ENCODE measurements at places on chromosomes 7 and 10. TPM values are rescaled to one million over a fixed set of nuclear protein-coding genes. Genes with fewer than 3 reads are reported as not detected.

ITPRID1 gene
- 0.51 TPM for total RNA-seq

PCDH15 gene
- 1.6 TPM for total RNA-seq

DNA sequence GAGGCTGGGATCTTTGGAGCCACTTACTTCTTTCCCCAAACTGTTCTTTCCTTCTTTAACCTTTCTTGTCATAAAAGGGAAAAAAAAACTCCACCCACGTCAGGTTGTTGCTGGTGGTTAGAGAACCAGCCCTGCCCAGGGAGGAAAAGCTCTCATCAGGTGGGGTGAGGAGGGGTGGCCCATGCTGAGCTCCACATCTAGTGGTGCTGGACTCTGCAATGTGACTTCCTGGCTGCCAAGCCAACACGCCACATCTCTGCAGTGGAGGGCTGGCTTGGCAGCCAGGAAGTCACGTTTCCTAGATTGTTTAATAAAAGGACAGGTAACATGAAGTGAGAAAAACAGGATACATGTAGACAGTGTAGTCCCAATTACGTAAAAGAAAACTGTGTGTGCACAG, 37.4 kb downstream of the WIPF3 start:
- DNase-seq: no peak

DNA sequence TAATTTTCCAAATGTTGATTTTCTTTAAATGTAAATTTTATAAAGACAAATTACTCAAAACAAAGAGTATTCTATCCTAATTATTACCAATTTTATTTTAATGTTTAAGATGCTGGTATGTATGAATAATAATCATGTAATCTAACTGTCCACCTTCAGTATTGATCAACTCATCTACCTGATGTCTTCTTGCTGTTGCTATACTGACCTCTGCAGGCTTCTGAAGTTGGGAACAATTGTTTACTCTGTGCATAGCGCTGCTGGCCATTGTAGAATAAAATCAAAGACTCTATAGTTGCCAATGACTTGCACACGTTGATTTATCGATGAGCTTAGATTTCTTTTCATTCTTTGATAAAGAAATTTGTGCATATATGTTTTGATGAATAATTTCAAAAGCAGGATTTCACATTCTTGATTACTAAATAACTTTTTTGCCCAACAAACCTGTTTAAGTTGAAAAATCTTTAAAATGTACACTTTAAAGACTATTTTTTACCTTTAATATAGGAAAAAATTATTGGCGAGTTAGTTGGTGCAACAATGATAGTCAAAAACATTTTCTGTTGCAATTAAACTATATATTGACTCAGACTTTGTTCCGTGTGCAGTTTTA, 282.3 kb downstream of the TFEC start:
- no peak for DNase-seq

- no peak for DNase-seq
Observed at GRCh38 chr7:29282819-29283414, 88.3 kb downstream of the CHN2 start.

- no peak for DNase-seq
Observed at GRCh38 chr10:98404571-98405359, 10.2 kb downstream of the PYROXD2 start.

- no peak for DNase-seq
Observed at GRCh38 chr7:121638286-121638685, 234.7 kb upstream of the PTPRZ1 start.

DNA sequence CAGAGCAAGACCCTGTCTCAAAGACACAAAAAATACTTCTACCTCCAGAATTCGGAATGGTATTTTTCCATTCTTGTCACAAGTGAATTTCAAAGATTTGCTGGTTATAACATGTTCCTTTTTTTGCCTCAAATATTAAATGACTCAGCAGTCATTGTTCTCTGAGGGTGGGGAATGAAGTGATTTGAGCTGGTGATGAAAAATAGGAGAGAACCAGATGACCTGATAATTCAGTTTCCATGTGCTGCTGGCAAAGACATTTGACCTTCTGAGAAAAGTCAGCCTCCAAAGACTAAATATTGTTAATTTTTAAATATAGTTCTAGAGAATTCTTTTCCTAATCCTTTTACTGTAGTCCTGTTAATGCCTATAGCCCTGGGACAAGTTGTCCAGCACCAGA, 78.9 kb downstream of the CACNB2 start:
- no peak for DNase-seq

MUC12 gene
- 2.0 TPM for total RNA-seq

PNLIPRP2 gene
- not detected for total RNA-seq

- DNase-seq: no peak
Observed at GRCh38 chr10:60387531-60387930, 2.1 kb downstream of the ANK3 start.
